Heart left ventricle (tissue), 16 donors: ENCODE measurements at places on chromosomes 1 and 21.

DNA sequence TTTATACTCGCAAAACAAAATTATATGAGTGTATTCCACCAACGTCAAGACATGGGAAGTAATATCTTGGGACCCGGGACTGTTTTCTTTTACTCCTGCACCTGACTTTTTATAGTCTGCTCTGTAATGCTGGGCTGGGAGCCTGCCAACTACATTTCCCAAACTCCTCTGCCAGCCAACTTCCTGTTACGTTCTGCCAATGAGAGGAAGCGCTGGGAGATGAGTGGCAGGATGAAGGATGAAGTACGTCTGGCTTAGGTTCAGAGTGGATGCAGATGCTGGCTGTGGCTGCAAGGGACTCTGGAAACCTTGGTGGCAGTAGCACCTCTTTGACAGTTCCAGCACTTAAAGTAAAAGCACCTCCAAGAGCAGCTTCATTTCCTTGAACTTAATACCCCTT is 59.6 kb downstream of the USP24 start:
- peak; percentile 60 for DNase-seq

GRCh38 chr1:216923601-216924000 is 200.4 kb upstream of the ESRRG start:
- DNase-seq: no peak

DNA sequence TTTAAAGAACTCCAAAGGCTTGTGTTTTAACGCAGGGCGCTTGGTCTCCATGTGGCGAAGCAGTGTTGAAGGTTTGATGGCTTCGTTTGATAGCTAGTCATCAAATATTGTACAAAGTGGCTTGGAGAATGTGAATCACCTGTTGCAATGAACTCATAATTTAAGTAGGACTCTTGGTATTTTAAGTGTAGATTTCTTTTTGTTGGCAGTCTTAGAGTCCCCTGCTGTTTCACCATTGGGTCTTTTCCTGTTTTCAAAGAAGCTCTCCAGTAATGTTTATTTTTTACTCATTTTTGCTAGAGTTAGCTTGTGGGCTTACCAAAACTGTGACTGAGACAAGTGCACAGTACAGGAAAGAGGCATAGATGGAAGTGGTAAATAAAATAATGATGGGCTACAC is 26.2 kb downstream of the RASAL2 start:
- DNase-seq: no peak

DNA sequence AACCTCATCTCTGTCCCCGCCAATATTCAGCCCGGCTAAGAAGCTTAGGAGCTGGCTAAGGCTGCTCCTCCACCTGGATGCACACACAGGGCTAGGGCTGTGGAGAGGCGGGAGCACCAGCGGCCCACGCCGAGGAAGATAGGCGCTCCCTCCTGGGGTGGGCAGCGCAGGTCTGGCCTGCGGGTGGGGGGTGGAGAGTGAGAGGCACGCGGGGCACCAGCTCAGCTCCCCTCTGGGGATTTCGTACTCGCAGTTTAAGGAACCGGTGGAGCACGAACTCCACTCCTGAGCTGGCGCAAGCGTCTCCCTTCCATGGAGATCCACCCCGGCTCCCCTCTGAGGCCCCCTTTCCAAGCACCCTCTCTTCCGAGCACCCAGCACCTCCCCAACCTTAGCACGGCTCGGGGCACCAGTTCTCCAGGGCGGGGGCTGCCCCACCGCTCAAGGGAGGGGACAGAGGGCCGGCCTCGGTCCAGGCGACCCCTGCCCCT is 433 bp upstream of the KAZN start:
- no peak for DNase-seq

- no peak for DNase-seq
Measured at GRCh38 chr1:106325600-106325999, 730.9 kb upstream of the PRMT6 start.

GRCh38 chr1:112057736-112058135 is 68.3 kb upstream of the KCND3 start:
- DNase-seq: no peak

DNA sequence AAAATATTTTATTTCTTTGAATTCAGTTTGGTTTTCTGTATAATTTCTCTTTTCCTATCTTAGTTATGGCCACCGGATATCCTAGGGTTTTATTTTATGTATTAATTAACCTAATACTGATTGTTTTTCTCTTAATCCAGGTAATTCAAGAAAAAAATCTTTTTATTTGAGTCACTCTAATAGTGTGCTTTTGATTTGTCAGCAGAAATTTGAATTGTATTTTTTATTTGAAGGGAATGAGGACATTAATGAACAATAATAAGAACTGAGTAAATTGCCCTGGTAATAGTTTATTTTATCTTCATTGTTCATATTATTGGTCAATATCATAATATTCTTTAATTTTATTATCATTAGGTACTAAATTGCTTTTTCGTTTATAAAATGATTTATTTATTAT is 120.1 kb downstream of the USP25 start:
- no peak for DNase-seq

DNA sequence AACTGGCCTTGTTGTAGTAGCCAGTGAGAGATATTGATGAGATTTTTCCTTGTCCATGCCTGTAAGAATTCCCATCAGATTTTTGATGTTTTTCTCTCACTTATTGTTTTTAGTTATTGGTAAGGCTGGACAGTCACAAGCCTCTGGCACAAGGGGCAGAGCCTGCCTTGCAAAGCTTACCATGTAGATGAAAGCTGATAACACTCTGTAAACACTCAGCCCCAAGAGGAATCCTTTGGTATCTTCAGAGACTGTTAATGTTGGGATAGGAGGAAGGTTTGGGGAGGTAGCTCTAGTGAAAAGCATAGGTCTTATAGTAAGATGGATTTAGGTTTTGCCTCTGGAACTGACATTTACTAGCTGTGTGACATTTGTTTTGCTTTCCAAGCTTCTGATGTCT is 37.7 kb downstream of the MARK1 start:
- no peak for DNase-seq

- no peak for DNase-seq
Measured at GRCh38 chr1:34879230-34879629, 19.7 kb upstream of the SMIM12 start.

DNA sequence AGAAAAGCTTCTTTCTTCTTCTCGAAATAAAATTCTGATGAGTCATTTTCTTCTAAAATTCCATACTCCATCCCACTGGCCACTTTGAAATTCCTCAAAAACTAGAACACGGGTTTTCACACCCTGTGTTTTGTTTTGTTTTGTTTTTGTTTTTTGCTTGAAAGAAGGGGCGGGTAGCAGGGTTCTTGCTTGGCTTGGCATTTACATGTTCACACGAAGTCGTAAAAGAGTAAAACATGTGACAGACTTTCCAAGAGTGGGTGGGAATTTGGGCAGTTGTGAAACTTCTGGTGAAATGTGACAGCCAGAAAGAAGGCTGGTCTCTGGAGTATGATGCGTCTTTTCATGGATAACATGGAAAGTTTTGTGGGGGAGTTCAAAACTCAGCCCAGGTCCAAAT is 47.1 kb upstream of the FMN2 start:
- DNase-seq: no peak

GRCh38 chr1:38563942-38564735 is 295.4 kb downstream of the RRAGC start:
- DNase-seq: no peak

GRCh38 chr21:34116569-34116968 is 43.2 kb downstream of the MRPS6 start:
- no peak for DNase-seq

DNA sequence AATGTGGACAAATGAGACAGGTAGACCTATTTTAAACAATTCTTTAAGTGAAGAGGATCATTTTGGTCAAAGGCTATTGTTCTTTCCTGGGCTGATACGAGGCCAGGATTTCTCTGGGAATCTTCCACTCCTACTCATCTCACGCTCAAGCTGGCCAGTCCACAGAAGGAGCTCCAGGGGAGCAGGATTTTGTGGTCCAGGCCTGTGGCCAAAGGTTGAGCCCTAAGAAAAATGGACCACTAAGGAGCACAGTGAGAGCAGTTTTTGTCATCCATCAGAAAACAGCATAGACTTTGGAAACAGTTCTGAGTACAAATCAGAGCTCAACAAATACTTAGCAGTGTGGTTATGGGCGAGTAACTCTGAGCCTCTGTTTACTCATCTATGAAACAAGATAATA is 260.2 kb upstream of the RUNX1 start:
- DNase-seq: no peak

DNA sequence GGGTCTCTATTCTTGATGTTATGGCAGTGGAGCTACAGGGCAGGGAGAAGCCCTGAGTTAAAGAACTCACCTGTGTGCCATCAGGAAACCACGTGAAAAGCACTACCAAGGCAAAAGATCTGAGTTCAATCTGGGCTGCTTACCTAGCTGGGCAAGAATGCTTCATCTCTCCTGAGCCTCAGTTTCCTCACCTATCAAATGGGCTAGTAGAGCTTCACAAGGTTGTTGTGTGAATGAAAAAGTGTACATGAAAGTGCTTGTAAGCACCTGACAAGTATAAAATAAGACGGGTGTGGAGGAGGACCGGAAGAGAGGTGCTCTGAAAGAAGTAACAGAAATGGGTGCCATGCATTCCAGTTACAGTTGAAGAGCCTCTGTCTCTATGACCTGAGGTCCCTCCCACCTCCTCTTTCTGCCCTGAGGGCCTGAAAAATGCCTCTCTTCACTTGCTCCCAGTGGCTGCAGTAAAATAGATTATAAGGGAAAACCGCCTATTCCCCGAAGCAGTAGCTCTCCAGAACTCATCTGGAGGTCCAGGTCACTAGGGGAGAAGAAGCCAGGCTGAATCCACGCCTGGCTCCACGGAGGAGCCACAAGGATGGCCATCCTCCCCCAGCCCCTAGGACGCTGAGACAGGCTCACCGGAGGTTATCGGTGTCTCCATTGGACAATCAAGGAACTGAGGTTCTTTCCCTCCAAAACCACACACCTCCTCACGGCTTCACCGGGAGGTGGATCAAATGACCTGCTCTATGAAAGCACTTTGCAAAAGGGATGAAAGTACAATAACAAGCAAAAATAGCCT is 1.4 kb downstream of the GPR161 start:
- no peak for DNase-seq

DNA sequence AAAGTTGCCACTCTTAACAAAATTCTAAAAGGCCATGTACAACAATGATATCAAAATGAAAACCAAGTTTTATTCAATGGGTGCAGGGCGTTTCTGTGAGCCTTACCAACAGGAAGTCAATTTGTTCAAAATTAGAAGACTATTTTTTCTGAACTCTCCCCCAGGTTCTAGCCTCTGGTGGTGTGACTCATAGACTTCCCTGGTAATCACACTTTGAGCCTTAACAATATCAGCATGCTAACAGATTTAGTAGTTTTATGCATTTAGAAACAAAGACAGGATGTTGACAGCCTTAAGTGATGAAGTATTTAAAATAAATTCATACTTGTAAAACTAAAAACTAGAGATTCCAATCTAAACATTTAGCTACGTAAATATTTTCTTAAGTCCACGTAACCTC is 88.4 kb downstream of the LRRC8C start:
- DNase-seq: no peak

- DNase-seq: no peak
Measured at GRCh38 chr1:52240592-52241210, 98.8 kb downstream of the ZFYVE9 start.
